Stimulated activated CD8-positive, alpha-beta memory T cell treated with anti-CD3 and anti-CD28 coated beads, Interleukin-2, amount 100 ng/mL, for 48 hours (primary cell): ENCODE measurements at places on chromosomes 7 and 10.

- no peak for DNase-seq
Observed at GRCh38 chr7:151726652-151727578, 150.0 kb downstream of the PRKAG2 start.

GRCh38 chr7:31669461-31669860 lies 17.6 kb upstream of the PPP1R17 start:
- no peak for DNase-seq

DNA sequence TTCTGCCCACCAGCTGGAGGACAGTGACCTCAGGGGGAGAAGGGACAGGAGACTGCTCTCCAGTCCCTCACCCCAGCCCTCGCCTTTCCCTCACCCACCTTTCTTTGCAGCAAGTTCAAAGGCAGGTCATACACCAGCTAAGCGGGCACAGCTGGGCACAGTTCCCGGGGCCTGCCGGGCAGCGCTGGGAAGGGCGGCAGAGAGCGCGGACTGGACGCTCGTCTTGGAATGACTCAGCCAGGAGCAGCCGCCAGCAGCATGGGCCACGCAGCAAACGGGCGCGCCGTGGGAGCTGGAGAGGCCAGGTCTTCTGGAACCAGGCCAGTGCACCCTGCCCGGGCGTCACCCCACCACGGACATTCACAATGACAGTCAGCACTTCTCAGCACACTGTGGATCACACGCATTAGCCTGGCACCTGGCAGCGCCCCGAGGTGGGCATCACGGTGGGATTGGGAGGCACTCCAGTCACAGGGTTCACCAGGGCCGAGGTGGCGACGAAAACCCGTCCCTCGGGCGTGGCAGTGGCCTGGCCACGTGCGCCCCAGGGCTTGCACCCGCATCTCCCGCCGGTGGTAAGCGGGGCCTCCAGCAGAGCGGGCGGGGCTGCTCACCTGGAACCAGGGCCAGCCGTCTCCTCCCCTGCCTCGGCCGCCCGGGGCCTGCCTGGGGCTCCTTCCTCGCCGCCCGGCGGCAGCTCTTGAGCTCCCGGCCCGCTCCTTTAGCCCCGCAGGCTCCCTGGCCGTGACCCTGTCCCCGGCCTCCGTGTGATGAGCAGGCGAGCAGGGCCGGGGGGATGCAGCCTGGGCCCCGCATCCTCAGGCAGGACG lies 29.0 kb upstream of the WDFY4 start:
- no peak for DNase-seq

DNA sequence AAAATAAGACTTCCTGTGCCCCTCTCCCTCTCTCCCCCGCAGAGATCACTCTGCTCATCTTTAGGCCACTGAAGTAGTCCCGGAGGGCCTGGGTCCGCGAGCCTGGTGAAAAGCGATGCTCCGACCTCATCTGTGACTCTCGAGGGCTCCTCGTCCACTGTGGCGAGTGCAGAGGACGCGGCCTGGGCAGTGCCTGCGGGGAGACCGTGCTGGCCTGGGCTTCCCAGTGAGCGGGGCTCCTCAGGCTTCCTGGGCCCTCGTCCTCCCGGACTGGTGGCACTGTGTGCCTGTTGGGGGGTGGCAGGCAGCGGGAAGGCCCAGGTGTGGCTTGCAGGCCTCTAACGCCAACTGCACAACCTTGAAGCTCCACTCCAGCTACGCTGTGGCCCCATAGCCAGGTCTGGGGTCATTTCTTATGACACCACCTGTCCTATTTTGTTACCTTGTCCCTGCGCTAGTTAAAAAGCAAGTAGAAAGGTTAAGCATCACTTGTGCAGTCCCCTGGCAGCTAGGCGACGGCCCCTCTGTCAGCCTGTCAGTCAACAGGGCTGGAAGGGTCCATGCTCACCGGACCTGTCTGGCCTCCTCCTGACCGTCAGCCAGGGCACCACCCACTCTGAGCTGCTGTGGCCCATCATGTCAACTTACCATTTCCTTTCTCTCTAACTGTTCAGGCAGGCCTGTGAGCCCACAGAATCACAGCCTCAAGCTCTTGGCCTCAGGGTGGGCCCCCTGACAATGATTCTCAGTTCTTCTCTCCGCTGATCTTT lies 20.5 kb downstream of the MNX1 start:
- no peak for DNase-seq

DNA sequence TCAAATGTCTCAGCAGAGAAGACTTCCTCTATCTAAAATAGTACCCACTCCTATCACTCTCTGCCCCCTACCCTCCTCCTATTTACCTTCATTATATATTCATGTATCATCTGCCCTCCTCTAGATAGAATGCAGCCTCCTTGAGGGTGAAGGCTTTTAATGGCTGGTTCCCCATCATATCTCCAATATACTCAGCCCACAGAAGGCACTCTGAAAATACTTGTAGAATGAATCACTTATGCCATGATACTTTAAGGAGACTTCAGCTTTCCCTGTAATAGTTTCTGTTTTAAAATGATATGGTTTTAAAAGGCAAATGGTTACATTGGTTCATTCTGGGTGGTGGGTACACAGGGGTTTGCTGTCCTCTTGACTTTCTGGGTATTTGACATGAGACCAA lies 25.3 kb downstream of the GFRA1 start:
- no peak for DNase-seq
